NCI-H1436 treated with DMSO at 0.1 percent for 48 hours (cell line): ENCODE measurements at places on chromosomes 5 and 9.

DNA sequence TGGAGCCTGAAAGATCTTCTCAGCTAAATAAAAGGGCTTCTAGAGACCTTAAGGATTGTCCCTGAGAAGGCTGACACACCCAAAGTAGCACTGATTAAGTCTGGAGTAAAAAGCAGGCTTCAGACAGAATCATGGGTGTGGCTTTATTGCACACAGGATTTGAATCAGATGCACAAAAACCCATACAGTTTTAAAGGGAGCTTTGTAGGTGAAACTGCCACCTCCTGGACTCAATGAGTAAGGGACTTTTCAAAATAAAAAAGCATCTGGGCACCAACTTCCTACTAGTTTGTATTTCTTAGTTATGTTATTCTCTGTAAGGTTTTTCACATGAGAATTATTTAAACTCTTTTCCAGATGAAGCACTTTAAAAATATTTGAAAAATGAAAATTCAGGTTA, 129.4 kb downstream of the EDIL3 start:
- no peak for DNase-seq

DNA sequence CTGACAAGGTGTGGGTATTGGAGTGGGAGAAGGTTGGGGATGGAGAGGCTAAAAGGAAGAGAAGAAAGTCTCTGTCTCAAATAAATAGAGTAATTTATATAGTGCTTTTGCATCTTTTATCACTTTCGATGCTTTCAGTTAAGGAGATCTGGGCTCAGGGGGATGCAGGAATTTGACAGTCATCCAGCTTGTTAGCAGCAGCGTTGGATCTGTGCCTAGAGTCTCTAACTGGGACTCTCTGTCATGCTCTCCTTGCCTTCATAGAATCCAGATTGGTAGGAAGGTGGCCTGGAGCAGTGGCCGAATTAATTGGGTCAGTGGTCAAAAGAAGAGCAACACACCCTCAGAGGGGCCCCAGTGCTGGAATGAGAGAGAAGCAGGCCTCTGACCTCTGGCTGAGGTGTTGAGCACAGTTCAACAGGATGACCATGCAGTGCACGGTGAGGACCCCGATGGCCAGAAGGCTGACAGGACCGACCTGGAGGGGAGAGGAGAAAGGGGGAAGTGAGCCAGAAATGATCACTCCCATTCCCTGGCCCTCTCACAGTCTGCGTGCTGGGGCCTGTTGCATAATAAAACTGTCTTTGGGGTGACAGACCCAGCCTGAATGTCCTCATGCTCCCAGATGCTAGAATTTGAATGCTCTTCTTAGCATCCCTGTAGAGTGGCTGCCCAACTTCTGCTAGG, 7.6 kb downstream of the SLC36A3 start:
- no peak for DNase-seq

- DNase-seq = no peak
Observed at GRCh38 chr5:155027993-155028629, 14.6 kb downstream of the KIF4B start.

GRCh38 chr5:66494437-66494836, 101.8 kb upstream of the MAST4 start:
- DNase-seq = no peak

- no peak for DNase-seq
Observed at GRCh38 chr9:101673642-101674041, 64.8 kb downstream of the GRIN3A start.

DNA sequence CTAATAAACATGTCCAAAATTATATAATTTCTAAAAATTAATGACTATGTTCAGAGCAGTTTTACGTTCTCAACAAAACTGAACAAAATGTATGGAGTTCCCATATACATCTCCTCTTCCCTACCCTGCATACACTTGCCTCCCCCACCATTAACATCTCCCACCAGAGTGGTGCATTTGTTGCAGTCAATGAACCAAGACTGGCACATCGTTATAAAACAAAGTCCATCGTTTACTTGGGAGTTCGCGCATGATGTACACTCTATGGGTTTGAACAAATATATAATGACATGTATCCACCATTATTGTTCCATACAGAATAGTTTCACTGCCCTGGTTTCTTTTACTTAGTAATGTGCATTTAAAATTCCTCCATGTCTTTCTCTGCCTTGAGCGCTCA, 130.1 kb downstream of the APBA1 start:
- no peak for DNase-seq

- no peak for DNase-seq
Observed at GRCh38 chr5:1658665-1659064, 134.9 kb upstream of the LPCAT1 start.

- DNase-seq = no peak
Observed at GRCh38 chr9:109941771-109942170, 161.8 kb downstream of the PALM2AKAP2 start.

DNA sequence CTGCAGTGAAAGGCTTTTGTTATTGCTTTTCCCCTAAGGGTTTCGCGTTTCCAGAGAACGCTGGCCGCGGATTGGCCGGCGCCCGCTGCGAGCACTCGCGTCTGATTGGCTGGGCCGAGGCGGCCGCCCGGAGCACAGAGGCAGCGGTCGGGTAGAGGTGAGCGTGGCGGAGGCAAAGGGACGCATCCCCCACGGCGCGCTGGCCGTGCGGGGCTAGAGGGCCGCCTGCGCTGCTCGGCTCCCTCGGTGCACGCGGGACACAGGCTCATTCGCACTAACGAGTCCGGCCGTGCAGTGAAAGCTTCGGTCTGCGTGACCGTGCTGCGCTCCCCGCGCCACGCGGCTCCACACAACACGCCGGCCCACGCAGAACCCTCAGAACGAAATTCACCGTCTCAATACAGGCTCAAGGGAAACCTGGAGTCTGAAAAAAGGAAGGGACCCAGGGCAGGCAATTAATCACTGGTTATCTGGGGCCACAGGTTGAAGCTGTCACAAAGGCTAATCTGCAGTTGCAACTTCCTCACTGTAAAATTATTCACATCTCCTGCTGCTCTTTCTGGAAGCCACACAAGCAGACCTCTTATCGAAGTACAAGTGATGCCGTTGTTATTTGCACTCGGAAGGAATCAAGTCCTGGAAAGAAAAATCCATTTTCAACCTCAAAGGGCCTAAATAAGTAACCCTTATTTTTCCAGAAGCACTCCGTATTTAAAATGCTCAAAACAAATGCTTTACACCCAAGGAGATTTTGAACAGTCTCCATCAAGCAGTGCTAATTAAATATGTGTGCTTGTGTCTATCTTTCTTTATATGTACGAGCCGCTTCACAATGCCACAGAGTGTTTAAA, 94.6 kb downstream of the ZNF608 start:
- peak; percentile 77 for DNase-seq

DNA sequence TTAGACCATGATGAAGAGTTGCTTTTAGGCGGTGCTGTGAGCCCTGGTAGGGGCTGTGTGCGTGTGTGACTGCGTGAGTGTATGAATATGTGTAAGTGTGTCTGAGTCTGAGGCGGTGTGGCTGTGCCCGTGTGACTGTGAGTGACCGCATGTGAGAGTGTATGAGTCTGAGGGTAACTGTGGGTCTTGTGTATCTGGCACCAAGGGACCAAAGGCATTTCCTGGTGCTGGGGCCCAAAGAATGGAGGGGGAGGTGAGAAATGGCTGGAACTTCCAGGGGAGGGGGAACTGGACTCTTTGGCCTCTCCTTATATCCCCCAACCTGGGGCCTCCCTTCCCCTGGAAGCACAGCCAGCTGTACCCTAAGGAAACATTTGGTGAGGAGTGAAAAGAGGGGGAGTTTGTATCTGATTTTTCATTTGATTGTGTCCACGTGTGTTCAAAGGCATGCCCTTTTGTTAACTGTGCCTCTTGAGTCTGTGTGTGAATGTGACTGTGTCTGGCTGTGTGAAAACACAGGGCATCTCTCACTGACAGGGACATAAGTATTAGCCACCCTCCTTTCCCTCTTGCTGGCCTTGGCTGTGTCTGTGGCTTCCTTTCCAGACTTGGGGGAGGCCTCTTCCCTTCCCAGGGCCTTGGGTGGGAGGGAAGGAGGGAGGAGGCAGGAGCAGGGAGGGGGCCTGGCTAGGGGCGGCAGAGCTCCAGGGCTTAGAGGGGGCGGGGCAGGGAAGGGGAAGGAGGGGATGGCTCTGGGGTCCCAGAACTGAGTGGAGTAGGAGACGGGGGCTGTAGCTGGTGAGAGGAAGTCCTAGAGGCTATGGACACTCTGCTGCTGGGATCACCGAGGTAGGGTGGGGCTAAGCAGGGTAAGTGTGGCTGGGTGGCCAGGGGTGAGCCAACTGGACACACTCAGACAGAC, 1.4 kb downstream of the IL11RA start:
- no peak for DNase-seq

DNA sequence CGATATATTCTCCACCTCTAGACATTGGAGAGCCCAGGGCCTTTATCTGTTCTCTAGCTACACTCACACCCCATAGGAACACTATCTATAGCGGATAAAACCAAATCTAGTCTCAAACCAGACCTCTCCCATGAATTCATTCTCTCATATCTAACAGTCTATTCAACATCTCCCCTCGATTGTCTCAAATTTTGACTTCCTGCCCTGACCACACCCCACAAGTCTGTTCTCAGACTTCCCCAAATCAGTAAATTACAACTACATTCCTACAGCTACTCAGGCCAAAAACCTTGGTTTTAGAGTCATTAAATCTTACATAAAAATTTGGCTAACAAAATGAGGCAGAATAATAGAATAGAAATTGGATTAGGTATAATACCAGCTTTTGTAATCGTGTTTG, 12.5 kb upstream of the SLC1A3 start:
- no peak for DNase-seq

DNA sequence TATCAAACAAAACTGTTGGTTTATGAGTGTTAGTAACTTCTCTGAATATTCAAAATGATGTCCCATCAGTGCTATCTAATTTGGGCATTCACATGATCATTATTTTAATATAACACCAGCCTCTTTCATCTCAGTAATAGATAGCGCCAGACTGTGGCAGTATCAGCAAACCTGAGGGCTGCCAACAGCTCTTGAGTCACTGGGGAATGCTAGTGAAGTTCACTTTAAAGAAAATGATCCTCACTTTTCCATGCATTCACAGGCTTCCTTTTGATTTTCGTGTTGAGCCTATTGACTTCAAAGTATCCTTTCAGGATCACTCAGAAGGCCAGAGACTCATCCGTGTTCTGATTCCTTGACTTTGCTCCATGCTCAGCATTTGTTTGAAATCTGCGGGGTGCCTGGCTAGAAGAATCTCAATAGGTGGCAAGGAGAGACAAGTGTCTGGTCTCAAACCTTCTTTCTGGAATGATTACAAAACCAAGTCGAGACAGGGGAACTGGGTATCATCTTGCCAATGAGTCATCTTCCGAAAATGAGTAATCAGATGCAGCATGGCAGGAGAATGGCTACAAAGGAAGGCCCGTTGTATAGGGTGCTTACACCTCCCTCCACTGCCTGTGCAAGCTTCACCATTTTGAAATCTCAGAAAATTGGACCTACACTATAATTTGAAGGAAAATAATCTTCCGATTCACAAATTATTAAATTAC, 509.1 kb downstream of the RASEF start:
- no peak for DNase-seq
